ENCODE measurements at places on chromosomes 2 and 18.

DNA sequence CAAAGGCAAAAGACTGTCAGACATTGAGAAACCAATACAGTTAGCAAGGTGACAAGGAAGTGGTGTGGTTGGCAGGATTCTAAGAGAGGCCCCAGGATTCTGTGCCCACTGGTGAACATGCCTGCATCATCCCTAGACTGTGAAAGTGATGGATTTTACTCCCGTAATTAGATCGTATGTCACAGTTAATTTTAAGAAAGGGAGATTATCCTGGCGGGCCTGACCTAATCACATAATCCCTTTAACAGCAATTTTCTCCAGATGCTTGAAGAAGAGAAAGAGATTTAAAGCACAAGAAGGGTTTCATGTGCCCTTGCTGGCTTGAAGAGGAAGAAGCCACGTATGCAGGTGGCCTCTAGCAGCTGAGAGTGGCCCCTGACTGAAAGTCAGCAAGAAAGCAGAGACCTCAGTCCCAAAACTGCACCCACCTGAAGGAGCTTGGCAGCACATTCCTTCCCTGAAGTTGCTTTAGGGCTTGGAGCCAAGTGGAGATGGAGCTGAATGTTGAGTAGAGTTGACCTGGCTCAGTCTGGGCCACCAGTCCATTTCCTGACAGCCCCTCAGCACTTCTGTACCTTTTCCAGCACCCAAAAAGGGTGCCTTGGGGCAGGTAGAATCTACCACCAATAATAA, 49.1 kb downstream of the GTF3C3 start:
- peak; percentile 10 for DNase-seq

- peak; percentile 31 for DNase-seq
These were observed 30.6 kb downstream of the ORC4 start for GRCh38 chr2:147989809-147990403.

DNA sequence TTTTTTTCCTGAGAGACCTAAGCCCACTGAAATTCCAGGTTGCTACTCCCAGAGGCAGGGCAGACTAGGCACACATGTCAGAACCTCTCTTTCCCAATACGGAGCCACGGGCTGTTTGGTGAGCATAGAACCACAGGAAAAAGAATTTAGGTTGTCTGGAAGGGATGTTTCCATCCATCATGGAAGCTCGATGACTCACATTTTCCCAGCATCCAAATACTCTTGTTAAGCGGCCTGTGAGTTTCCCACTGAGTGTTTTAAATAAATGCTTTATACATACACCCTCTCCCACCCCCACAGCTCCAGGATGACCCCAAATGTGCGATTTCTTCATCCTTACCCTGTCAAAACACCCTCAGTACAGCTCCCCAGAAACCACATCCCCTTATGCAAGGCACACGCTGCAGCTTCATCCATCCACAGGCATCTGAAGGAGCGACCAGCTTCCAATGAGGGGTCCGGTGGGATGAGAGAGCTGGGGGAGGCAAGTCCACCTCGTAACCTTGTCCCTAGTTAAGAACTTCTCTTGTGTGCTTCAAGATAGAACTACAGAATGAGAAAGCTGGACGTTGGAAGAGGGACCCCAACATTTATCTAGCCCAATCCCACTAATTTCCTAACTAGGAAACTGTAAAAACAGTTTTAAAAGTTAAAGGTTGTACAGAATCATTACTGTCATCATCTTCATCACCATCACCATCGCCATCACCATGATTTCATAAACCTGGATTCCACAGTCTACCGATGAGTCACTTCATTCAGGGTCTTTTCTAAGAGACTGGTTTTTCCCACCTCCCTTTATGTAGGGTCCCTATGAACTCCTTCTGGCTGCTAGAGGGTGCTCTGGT, 63.5 kb upstream of the FZD7 start:
- peak; percentile 86 for DNase-seq

DNA sequence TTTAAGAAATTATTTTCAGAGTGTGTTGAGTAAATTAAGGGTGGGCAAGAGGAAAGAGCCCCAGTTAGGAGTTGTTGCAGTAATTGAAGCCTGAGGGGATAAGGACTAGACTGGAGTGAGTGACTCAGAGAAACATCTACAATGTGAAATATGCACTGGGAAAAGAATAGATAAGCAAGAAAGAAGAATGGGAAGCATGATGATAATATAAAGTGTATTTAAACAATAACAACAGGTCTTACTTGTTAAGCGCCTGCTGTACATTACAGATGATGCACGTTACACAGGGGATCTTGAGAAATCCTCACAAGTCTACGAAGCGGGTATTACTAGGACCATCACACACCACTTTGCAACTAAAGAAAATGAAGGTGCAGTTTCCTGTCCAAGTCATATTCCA, 73.6 kb upstream of the STK17B start:
- no peak for DNase-seq

DNA sequence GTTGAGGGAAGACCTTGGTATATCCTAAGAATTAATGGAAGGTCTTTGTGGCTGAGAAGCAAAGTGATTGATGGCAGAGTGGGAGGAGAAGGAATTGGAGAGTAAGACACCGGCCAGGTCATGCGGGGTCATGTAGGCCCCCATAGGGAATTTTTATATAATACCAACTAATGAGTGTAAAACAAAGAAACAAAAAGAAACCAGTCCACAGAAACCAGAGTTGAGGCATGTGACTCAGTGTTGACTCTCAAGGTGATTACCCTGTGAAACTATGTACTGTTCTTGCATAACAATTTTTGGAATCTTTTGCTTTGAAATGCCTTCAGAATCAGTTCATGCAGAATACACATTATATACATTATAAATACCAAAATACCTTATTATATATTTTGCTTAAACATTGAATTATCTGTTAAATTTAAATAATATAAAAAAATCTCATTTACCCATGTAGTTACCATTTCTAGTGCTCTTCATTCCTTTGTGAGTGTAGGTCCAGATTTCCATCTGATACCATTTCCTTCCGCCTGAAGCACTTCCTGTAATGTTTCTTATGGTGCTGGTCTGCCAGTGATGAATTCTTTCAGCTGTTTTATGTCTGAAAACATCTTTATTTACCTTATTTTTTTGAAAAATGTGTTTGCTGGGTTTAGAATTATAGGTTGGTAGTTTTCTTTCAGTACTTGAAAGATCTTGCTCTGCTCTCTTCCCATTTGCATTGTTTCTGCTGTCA, 8.6 kb downstream of the CLIP4 start:
- DNase-seq, result no peak

GRCh38 chr2:173412628-173413027, 58.0 kb downstream of the CDCA7 start:
- no peak for DNase-seq

DNA sequence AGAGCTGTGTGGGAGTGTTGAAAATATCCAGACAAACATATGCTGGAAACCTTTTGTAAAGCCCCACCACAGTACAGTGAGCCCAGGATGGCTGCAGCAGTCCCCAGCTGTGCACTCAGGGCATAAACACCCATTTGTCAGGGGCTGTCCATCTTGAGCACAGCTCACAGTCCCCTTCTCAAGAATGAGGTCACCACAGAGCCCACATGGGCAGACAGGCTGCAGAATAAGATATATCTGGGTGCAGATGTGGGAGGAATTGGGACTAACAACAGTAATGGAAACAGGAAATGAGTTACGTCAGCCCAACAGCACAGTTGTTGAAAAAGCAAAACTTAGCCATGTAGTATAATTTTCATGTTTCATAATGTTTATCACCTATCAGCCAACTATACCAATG, 219.6 kb downstream of the ETAA1 start:
- DNase-seq, result peak; percentile 41

- no peak for DNase-seq
These were observed 44.2 kb downstream of the VSNL1 start for GRCh38 chr2:17584689-17585088.

- no peak for DNase-seq
These were observed 61.2 kb downstream of the SGPP2 start for GRCh38 chr2:222485367-222486211.

- peak; percentile 62 for DNase-seq
These were observed 61.8 kb downstream of the ACAA2 start for GRCh38 chr18:49751427-49752094.

- DNase-seq, result no peak
These were observed 144.4 kb downstream of the THSD7B start for GRCh38 chr2:136909777-136910176.
